ENCODE measurements at places on chromosomes 4 and X.

DNA sequence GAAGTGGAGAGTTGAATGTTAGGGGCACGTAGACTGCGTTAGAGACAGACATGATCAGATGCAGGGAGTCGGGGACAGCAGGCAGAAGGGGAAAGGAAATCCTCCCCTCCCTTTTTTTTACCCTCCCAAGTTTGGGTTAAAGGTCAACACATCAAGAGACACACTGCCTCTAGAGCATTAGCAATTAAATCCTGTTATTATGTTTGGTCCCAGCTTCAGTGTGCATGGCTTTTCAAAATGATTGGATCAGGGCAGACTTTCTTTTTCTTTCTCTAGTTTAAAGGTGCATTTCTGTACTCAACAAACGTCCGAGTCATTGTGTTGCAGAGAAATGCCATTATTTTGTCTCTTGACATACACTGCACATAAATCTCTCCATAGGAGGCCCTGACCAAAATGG, 63.9 kb downstream of the USP26 start:
- no peak for DNase-seq

DNA sequence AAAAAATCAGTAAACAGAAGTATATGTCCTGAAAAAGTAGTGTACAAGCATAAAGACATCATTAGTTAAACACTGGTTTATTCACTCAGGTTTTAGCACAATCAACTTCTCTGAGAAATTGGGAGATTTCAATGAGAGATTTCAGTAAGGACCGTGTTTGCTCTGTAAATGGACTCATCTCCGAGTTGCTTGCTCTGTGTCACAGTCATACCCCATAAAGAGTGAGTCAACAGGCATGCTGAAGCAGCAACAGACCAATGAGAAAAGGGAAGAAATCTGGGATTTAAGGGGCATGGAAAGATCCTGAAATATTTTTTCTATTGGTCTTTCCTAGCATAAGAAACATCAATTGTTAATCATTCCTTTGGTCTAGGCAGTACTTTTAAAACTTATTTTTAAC, 4.7 kb downstream of the GLUD2 start:
- DNase-seq, result no peak

- DNase-seq, result no peak
These were observed 27.7 kb downstream of the PAK3 start for GRCh38 chrX:111123606-111124179.

- no peak for DNase-seq
These were observed 655.7 kb upstream of the INTU start for GRCh38 chr4:126976850-126977632.

- DNase-seq, result no peak
These were observed 88.3 kb downstream of the NRK start for GRCh38 chrX:105910563-105911105.

- no peak for DNase-seq
These were observed 33.7 kb downstream of the DHX15 start for GRCh38 chr4:24550441-24551175.

DNA sequence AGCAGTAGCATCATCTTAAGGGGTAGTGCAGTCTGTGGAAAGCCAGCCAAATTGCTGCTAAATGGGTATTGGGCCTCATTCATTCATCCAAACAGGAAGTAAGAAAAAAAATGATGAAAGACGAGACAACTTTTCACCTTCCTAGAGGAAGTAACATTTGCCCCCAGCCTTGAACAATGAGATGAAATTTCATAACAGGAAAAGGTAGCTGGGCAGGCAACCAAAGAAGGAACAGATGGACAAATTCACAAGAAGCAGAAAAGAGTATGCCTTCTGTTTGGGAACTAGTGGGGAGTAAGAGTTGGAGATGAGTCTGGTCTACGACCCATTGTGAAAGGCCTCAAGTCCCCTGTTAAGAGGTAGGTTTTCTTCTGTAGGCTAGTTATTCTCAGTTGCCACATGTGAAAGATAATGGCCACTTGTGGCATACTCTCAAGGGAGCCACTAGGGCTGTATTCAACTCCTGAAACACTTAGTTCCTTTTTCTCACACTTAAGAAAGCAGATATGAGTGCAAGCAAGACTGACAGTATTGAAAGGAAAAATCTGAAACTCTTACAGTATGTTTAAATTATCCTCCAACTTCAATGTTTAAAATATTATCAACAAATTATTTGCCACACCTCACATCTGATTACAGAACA, 190.4 kb downstream of the AR start:
- DNase-seq, result no peak

- no peak for DNase-seq
These were observed 30.8 kb upstream of the CD40LG start for GRCh38 chrX:136616987-136617685.

- no peak for DNase-seq
These were observed 485.5 kb downstream of the TRAM1L1 start for GRCh38 chr4:116599859-116600258.

DNA sequence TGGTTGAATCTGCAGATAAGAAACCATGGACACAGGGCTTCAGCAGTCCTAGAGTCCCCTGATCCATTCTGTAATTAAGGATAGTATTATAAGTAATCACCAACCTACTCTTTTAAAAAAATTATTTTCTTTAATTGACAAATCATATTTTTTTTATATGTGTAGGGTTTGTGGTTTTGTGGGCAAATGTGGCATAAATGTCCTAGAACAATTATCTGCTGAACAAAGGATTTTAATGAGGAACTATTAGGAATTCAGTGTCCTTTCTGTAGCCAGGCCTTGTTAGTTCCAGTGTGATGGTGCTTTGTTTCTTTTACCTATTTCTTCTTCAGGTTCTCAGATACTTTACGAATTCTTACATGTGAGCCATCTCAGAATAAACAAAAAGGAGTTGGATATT, 32.4 kb downstream of the PRIMPOL start:
- DNase-seq, result no peak

- DNase-seq, result peak; percentile 10
These were observed 62.5 kb upstream of the NFKB1 start for GRCh38 chr4:102438396-102439235.

DNA sequence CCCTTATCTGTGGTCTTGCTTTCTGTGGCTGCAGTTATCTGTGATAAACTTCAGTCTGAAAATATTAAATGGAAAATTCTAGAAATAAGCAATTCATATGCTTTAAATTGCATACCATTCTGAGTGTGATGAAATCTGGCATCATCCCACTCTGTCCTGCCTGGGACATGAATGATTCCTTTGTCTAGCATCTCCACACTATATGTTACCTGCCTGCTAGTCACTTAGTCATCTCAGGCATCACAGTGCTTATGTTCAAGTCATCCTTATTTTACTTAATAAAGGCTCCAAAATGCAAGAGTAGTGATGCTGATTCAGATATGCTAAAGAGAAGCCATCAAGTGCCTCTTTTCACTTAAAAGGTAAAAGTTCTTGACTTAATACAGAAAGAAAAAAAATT, 14.3 kb upstream of the RAB9B start:
- no peak for DNase-seq

- DNase-seq, result no peak
These were observed 141.8 kb downstream of the MXRA5 start for GRCh38 chrX:3204606-3205005.

GRCh38 chr4:184383497-184384055, 90.8 kb downstream of the IRF2 start:
- DNase-seq, result peak; percentile 96

DNA sequence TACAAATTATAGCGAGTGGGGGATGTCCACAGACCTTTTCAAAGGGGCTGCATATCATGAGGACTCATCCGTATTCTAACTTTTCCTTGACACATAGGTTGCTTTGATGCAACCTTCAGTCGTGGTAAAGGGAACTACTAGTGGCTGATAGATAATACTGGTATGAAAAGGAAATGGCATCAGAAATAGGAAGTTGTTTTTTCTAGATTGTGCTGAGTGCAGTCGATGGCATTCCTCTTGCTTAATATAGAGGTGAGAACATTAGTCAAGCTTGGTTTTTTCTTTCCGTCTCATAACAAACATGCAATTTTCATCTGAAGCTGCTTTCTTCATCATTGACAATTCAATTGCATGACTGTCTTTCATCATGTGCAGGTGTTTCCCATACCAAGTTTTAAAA, 16.6 kb downstream of the ENPEP start:
- DNase-seq, result no peak

DNA sequence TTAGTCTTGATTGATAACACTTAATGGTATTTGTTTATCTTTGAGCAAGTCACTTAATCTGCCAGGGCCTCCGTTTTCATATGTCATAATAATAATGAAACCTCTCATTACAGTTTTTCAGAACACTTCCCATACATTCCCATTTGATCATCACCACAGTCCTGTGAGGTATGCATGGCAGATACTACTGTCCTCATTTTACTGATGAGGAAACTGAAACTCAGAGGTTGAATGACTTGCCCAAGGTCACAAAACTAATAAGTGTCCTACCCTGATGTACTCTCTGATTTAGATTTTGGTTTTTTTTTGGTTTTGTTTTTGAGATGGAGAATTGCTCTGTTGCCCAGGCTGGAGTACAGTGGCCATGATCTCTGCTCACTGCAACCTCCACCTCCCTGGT, 25.7 kb downstream of the ZFX start:
- DNase-seq, result no peak

- DNase-seq, result no peak
These were observed 1.5 kb downstream of the EREG start for GRCh38 chr4:74366367-74366911.

DNA sequence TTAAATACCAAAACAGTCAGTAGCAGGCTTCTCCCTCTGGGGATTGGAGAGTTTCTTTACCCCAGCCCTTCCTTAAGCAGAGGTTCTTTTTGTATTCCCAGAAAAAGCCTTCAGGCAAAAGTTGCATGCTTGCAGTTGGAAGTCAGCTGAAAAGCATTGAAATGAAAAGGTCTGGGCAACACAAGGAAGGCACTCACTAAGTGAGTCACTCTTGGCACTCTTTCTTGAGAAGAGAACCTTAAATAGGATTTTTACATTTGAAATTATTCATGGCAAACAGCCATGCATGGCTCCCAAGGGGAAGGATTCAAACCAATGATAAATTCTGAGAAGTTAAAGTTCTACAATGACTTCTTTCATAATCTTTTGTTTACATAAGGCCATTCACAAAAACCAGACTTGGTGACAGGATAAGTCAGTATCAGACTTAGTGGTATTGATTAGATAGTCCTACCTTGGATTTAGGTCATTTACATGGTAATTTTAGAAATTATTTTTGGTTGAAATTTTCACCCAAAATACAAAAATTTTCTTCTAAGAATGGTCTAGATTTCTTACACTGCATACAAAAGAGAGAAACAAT, 2068.9 kb downstream of the PCDH7 start:
- peak; percentile 33 for DNase-seq

DNA sequence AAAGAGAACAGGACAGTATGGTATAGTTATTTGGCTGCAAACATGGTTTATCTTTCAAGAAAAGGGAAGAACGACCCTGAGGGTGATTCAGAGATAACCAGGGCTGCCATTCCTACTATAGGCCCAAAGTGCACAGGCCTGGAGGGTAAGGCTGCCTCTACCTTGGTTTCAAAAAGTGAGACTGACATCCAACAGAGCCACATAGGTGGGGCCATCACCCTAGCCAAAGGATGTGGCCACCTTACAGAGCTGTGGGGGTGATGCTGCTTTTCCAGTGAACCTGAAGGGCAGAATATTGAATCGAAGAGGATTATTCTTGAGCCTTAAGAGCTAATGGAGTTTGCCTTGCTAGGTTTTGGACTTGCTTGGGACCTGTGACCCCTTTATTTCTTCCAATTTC, 15.7 kb downstream of the SH2D1A start:
- DNase-seq, result no peak

- no peak for DNase-seq
These were observed 9.9 kb downstream of the VEGFC start for GRCh38 chr4:176782794-176783193.

DNA sequence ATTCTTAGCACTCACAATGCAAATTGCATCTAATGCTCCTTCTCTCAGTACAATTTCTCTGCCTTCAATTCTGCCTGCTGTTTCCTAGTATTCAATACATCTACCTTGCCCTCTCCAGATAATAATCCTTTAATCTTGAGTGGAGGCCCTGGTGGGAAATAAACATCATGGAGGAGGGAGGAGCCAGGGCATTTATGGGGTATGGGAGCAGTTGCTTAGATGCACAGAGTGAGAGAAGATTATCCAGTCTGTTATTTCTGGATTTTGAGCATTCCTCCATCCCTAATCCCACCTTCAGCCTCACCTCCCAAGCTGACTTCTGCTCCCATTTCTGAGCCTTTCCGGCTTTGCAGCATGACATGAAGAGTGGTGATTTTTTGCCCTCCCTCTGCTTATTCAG, 127.9 kb upstream of the PPP3CA start:
- DNase-seq, result no peak

DNA sequence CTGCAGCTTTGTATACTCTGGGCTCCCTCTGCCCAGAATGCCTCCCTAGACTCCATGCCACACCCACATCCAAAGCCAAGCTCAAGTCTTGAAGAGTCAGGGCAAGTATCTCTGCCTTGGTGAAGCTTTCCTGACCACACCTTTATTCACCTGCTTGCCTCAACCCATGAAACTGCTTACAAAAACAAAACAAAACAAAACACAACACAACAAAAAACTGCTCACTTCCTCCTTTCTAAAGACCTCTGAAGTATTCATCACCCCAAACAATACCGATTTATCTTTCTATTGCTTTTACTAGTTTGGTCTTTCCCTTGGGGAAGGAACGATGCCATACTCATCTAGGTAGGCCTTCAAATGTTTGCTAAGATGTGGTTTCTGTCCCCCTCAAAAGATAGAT, 45.0 kb downstream of the TMEM165 start:
- no peak for DNase-seq

- no peak for DNase-seq
These were observed 2.5 kb downstream of the MAEA start for GRCh38 chr4:1291996-1292702.

- no peak for DNase-seq
These were observed 239.3 kb downstream of the RPA4 start for GRCh38 chrX:97123001-97123400.

GRCh38 chrX:115553171-115553570, 7.8 kb upstream of the PLS3 start:
- DNase-seq, result no peak
